ENCODE measurements at places on chromosomes 5 and 9.

DNA sequence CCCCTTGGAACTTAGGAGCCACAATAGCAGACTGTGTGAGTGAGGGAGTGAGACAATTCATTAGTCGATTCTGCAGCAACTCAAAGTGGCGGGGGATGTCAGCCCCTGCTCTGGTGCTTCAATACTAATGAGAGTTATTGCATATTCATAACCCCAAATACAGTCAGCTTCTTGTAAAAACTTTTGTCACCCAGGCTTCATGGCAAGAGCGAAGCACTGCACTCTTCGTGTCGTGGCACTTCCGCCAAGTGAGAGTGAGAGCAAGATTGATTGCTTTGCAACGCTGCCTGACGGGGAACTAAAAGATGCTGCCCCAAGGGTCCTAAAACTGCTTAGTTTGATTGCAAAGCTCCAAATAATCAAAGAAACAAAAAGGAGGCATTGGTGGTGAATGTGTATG, 150.9 kb downstream of the NR2F1-AS1 start:
- DNase-seq = no peak

GRCh38 chr5:59548807-59549357, 344.6 kb downstream of the PDE4D start:
- DNase-seq = no peak

DNA sequence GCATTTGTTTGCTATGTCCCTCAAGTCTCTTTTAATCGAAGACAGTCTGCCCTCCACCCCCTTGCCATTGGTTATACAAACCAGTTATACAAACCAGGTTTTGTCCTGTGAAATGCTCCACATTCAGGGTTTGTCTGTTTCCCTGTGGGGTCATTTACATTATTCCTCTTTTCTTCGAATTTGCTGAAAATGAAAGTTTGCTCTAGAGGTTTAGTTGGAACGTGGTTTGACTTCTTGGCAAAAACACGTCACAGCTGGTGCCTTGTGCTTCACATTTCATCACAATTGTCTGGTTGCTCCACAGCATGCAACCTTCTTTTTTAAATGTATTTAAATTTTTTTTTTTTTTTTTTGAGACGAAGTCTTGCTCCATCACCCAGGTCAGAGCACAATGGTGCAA, 4.2 kb upstream of the HAVCR2 start:
- no peak for DNase-seq

GRCh38 chr5:5343568-5343967, 78.9 kb upstream of the ICE1 start:
- DNase-seq = no peak

DNA sequence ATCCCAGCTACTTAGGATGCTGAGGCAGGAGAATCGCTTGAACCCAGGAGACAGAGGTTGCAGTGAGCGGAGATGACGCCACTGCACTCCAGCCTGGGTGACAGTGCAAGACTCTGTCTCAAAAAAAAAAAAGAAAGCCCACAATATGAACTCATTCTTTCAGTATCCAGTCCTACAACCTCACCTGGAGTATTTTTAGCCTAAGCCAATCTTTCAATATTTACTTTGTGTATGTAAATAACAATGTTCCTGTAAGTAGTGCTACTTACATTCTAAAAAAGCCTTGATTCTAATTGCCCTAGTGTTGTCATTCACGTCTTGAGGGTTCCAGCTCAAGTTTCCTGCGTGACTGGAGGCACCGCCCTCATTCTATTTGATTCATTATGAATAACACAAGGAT, 62.0 kb downstream of the BHMT start:
- no peak for DNase-seq

DNA sequence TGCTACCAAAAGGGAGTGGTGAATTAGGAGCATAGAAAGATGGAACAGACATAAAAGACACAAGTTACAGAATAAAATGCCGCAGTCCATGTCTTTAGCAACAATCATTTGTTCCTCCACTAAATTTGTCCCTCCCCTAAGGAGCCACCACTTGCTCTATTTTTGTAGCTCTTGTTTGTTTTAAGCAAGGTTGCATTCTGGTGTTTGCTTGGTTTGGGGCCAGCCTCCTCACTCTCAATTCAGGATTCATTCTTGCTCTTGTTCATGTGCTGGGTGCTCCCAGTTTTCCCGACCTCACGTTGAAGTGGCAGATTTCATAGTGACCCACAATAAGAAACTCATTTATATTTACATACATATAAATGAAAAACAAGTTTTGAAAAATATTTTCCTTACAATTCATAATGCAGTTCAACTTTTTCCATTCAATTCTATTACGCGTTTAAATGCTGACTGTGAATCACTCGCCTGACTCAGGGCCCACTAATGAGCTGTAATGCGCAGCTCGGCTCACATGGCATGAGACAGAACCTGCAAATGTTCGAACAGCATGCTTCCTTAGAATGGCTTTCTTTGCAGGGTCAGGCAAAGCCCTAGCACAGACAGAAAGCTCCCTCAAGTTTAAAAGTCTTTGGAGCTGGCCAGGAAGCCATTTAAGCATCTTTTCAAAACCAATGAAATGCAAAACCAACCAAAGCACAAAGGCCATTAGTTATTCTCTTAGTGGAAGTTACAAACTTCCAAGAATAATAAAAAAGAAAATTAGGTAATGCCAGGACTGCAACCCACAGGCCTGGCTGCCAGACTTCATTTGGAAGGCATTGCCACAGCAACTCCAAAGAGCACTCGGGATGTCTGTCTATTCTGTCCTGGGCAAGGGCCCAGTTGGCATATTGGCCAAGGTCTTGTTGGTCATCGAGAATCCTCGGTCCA, 41.7 kb downstream of the RETREG1 start:
- no peak for DNase-seq

DNA sequence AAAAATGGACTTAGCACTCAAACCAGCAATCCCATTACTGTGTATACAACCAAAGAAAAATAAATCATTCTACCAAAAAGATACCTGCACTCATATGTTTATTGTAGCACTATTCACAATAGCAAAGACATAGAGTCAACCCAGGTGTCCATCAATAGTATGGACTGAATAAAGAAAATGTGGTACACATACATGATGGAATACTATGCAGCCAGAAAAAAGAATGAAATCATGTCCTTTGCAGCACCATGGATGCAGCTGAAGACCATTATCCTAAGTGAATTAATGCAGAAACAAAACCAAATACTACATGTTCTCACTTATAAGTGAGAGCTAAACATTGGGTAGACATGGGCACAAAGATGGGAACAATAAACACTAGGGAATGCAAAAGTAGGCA, 236.8 kb upstream of the POU5F2 start:
- DNase-seq = no peak

- DNase-seq = no peak
Observed at GRCh38 chr9:20087481-20087880, 298.6 kb upstream of the SLC24A2 start.

DNA sequence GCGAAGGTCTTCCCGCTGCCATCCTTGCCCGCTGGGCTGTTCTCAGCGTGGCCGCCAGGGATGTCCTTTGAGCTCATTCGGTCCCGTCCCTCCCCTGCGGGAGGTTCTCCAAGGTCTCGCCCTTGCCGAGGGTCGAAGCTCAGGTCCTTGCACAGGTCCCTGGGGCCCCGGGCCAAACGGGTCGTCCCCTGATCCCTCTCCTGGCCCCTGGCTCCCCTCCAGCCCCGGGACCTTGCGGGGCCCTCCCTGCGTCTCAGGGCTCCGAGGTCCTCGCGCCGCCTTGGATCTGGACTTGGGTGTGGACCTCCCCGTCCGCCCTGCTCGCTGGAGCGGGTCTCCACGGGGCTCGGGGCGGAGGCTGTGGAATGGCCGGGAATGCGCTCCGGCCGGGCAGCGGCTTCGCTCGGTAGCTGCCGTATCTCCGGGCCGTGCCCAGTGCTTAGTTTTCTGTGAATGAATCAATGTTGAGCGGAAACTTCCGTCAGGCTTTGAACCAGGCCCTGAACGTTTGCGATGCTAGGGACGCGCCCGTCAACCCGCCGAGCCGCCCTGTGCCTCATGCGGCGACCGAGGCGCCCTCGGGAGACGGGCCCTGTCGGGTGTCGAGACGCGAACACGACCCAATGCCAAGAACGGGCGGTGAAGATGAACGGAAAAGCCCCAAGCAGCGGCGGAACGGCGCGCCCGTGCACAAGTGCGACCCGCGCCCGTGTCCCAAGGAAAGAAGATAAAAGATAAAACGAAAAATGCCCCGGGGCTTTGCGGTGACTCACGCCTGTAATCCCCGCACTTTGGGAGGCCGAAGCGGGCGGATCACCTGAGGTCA, 780 bp downstream of the RNU6ATAC start:
- DNase-seq = no peak

- DNase-seq = no peak
Observed at GRCh38 chr9:94819161-94819687, 92.7 kb downstream of the AOPEP start.

- no peak for DNase-seq
Observed at GRCh38 chr9:16112116-16112515, 559.3 kb downstream of the CCDC171 start.

- DNase-seq = no peak
Observed at GRCh38 chr9:101592788-101593187, 2.0 kb downstream of the PPP3R2 start.

- DNase-seq = no peak
Observed at GRCh38 chr9:133201424-133202144, 7.5 kb downstream of the OBP2B start.

DNA sequence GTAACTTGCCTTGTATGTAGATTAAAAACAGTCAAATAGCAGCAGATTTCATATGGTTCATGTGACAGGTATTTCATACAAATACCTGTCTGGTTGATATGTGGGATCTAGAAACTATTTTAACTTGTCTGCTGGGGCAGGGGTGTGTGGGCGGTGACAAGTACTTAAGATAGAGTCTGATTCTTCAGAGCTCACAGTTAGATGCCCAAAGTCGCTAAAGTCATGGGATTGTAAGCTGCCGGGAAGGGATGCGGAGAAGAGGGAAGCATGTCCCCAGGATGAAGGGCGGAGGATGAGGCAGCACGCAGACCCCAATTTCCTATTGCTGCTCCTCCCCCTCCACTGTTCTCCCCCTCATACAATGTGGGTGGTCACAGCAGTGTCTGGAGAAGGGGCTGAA, 13.3 kb downstream of the ANXA6 start:
- DNase-seq = no peak

- DNase-seq = no peak
Observed at GRCh38 chr5:138752341-138752950, 779 bp upstream of the CTNNA1 start.

- DNase-seq = no peak
Observed at GRCh38 chr9:7613931-7614330, 185.6 kb downstream of the DMAC1 start.
